ENCODE measurements at places on chromosomes 1 and 21.

DNA sequence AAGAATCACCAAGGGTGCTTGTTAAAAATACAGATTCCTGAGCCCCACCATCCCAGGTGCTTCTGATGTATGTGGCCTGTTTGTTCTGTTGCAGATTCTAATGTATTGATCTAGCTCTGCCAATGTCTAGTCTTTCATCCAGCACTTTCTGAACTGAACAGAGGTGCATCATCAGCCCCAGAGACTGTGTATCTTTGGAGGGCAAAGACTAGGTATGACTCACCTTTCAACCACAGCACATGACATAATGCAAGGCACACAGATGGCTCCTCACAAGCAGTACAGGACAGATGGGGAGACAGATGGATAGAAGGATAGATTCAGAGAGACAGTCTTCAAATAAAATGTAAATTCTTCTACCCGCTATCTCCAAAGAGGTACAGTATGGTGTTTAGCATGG lies 32.3 kb downstream of the CD58 start:
- no peak for DNase-seq

DNA sequence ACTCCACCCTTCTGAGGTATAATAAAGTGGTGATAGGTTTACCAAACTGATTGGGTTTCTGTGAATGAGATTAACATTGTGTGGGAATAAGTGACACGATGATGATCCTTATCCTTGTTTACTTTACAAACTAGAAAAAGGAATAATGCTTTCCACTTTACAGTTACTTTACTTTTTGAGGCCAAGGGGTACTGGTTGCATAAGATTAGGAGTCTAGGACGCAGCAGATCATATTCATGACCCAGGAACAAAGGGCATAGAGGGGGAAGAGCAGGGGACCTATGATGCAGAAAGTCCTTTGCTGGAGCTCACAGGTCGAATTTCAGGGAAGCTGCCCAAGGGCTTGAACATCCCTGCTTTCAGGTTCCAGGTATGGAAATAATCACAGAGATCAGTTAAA lies 20.4 kb downstream of the FGGY start:
- DNase-seq = no peak

DNA sequence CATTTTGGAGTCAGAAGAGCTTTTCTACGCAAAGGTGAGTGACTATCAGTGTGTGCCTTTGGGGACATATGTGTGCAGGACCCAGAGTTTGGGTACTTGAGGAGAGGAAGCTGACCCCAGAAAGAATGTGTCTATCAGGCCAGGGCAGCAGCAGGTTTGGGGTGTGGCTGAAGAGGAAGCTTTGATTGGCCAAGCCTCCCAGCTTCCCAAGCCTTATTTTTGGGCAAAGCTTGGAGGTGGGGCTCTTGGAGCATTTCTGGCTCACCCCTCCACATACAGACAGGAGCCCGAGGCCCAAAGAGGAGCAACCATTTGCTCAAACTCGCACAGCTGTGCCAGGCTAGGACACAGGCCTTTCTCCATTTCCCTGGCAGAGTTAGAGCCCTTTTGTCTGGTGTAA lies 4.7 kb downstream of the GPR3 start:
- no peak for DNase-seq

DNA sequence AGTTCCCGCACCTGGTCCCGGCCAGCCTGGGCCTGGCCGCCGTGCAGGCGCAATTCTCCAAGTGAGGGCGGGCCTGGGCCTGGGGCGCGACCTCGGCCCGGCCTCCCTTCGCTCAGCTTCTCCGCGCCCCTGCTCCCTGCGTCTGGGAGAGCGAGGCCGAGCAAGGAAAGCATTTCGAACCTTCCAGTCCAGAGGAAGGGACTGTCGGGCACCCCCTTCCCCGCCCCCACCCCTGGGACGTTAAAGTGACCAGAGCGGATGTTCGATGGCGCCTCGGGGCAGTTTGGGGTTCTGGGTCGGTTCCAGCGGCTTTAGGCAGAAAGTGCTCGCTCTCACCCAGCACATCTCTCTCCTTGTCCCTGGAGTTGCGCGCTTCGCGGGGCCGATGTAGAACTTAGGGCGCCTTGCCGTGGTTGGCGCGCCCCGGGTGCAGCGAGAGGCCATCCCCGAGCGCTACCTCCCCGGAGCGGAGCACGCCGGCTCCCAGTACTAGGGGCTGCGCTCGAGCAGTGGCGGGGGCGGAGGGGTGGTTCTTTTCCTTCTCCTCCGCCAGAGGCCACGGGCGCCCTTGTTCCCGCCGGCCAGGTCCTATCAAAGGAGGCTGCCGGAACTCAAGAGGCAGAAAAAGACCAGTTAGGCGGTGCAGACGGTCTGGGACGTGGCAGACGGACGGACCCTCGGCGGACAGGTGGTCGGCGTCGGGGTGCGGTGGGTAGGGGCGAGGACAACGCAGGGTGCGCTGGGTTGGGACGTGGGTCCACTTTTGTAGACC lies 1.2 kb downstream of the OLIG1 start:
- peak; percentile 42 for DNase-seq

GRCh38 chr1:226023735-226024134 lies 24.6 kb upstream of the SDE2 start:
- DNase-seq = no peak

GRCh38 chr1:196344453-196344852 lies 263.8 kb downstream of the KCNT2 start:
- peak; percentile 25 for DNase-seq

DNA sequence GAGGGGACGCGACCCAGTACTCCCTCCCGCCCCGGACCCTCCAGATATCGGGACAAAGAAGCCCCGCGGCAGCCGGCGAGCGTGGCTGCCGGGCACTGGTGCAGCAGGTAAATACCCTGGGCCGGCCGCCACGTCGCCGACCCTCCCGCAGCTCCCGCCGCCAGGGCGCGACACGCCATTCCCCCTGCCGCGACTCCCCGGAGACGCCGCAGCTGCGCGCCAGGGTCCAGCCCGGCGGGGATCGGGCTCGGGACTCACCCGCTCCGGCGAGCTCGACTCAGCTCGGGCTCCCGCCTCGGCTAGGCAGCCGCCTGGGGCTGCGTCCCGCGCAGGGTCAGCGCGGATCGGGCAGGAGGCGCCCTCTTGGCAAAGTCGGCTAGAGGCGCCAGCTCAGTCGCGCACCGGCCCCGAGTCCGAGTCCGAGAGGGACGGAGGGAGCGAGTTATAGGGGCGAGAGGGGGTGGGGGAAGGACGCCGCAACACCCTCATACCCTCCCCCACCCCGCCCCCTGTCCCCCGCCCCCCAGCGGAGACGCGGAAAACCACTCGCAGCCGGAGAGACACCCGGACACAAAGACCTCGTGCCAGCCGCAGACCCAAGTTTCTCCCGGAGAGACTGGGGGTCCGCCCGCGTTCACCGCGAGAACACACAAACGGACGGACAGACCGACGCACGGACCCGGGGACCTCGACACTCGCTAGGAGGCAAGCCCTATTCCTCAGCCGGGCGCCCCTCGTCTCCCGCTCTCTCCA lies 985 bp downstream of the SYT6 start:
- DNase-seq = peak; percentile 44

- no peak for DNase-seq
Observed at GRCh38 chr1:55894521-55894920, 679.4 kb upstream of the USP24 start.

DNA sequence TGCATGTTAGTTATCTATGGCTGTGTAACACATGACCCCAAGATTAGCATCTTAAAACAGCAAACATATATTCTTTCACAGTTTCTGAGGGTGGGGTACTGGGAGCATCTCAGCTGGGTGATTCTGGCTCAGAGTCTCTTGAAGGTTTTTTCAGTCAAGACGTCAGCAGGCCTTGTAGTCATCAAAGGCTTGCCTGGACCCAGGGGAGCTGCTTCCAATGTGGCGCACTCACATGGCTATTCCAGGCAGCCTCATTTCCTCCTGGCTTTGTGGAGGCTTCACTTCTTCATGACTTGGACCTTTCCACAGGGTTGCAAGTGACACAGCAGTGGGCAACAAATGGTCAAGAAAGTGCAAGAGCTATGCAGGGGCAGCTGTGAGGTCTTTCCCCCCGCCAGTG lies 114.7 kb downstream of the ACTL8 start:
- no peak for DNase-seq

- no peak for DNase-seq
Observed at GRCh38 chr1:158801396-158801795, 20.4 kb upstream of the OR6N2 start.

- no peak for DNase-seq
Observed at GRCh38 chr1:205480349-205480985, 24.0 kb upstream of the CDK18 start.

- no peak for DNase-seq
Observed at GRCh38 chr1:93842750-93843500, 36.1 kb downstream of the DNTTIP2 start.

GRCh38 chr1:174358344-174358743 lies 89.4 kb upstream of the GPR52 start:
- DNase-seq = no peak

DNA sequence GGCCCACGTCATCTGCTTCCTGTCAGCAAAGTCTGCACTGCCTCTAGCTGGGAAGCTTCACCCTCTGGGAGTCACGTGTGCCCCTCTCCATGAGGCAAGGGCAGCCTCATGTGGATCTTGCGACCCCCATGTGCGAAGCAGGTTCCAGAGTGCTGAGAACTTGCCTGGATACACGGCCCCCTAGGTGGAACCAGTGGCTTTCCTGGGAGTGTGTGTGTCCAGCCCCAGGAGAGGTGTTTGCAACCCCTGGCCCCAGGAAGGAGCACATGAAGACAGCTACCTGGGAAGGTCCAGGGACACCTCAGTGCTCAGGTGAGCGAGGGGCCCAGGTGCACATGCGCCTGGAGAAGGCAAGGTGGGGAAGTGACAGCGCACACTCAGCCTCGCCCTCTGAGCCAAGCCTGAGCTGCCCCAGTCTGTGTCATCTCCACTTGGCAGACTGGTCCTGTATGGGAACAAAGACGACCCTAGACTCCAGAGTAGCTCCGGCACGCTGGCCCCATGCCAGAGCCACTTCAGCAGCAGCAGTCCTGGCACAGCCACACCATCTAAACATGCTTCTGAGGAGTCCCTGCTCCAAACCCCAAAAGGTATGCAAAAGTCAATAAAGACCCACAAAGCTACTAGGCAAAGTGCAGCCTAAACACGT lies 8.9 kb downstream of the LSS start:
- peak; percentile 51 for DNase-seq

- peak; percentile 78 for DNase-seq
Observed at GRCh38 chr21:22961258-22961657, 1963.0 kb downstream of the NCAM2 start.
